Glomerular endothelial cell (primary cell): ENCODE measurements at places on chromosomes 13 and 19. TPM values are rescaled to one million over a fixed set of nuclear protein-coding genes. Genes with fewer than 3 reads are reported as not detected.

The TPT1 gene
- 1,954 and 2,152 TPM in 2 replicates for total RNA-seq

The ELANE gene
- total RNA-seq, result not detected in 2 replicates

The LILRB1 gene
- total RNA-seq, result 0.10 and 1.2 TPM in 2 replicates

The PTPRH gene
- total RNA-seq, result 0.29 and 1.8 TPM in 2 replicates

The PROZ gene
- total RNA-seq, result not detected in 2 replicates

DNA sequence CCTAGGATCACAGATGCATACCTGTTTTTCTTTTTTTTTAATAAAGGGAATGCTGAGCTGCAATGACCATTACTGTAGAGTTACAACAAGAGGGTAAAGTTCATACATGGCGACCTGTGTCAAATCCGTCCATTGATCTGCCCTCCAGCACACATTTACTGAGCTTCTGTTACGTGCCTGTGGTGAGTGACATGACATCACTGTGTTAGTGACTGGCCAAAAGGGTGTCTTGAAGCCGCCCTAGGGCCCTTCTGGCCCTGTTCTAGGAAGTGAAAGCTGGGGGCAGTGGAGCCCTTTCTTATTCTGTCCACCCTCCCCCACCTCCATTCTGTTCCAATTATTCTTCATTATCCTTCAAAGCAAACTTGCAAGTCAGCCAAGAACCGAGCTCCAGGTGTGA is 66.3 kb downstream of the ZIC5 start:
- no peak for DNase-seq

- DNase-seq, result no peak
These were observed at the start of gene SLC10A2 for GRCh38 chr13:103066079-103066780. TSS of gene SLC10A2 (minus strand) at chr13:103066417. CDS start at chr13:103066249, 168 bp downstream.

- DNase-seq, result no peak
These were observed 142.4 kb downstream of the URI1 start for GRCh38 chr19:30084390-30084819.

- no peak for DNase-seq
These were observed 13.4 kb downstream of the UHRF1 start for GRCh38 chr19:4922530-4923275.

DNA sequence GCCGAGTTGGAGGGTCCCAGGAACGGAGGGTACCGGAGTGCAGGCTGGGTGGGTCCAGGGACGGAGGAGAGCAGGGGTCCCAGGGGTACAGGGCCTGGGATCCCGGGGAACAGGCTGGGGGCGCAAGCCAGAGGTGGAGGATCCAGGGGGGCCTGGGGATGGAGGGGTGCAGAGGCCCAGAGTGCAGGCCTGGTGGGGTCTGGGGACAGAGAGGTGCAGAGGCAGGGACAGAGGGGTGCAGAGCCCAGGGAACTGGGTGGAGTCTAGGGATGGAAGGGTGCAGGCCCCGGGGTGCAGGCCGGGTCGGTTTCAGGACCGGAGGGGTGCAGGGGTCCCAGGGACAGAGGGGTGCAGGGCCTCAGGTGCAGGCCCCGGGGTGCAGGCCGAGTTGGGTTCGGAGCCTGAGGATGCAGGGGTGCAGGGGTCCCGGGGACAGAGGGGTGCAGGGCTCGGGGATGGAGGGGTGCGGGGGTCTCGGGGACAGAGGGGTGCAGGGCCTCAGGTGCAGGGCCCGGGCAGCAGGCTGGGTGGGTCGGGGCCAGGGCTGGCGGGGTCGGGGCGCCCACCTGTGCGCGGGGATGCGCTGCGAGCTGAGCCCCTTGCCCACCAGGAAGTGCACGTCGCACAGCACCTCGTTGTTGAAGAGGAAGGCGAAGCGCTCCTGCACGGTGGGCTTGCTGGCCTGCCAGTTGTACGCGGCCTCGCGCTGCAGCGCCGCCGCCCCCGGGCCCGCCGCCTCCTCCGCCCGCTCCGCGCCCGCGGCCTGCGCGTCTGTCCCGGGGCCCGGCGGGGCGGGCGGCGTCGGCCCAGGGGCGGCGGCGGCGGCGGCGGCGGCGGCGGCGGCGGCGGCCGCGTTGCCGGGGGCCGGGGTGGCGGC is 545 bp downstream of the BTBD2 start:
- DNase-seq, result no peak

DNA sequence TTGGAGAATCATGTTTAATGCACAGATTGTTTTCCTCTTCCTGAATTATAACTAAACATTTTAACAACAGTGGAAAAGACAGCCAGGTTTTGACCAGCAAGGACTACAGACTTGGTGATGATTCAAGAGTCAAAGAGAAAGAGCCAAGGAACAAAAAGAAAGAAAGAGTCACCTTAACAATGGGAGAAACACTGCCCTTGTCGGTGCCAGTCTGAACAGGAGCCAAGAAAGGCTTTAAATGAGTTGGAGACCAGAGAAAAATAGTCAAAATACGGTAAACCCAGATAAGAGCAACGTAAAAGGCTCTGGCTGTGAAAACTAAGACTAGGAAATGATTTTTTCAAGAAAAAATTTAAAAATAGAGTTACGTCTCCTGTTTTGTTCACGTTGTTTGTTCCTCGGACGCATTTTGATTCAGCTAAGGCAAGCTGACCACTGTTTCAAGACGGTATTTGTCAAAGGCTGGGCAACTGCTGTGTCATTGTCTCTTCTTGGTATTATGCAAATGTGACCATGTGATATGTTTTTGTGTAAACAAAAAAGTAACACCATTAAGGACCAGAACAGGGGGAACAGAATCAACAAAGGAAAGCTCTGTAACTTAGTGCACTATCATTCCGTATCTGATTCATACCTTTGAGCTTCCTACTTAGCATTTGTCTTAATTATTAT is 634.5 kb downstream of the LIG4 start:
- DNase-seq, result no peak

DNA sequence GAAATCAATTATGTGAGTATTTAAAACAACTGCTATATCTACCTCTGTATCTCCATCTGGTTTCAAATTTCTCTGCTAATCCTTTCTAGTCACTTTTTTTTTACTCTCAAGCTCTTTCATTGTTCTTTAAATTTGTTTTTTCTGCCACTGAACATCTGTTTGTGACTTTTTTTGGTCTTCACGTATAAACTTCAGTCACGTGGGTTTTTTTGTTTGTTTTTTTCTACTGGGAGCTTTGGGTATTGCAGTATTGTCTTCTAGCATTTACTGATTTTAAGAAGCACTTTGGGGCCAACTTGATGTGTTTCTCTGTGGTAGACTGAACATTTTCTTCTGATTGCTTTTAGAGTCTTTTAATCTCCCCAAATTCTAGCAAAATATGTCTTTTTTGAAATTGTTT is 262.6 kb upstream of the RXFP2 start:
- no peak for DNase-seq

DNA sequence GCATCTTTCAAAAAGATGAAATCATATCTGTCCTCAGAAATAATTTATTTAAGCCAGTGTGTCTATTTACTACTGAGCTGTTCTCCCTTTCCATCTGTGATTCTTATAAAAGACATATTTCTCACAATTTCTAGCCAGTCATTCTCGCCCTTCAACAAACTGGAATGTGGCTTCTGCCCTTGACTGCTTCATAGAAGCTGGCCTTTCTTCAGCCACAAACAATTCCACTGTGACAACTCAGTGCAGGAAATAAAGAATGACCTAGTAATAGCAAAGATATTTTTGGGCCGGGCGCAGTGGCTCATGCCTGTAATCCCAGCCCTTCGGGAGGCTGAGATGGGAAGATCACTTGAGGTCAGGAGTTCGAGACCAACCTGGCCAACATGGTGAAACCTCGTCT is 655.5 kb downstream of the PCDH9 start:
- DNase-seq, result no peak

- no peak for DNase-seq
These were observed 2.6 kb upstream of the TIMM13 start for GRCh38 chr19:2429917-2430535.

GRCh38 chr19:48330012-48330681 is 4.8 kb downstream of the EMP3 start:
- no peak for DNase-seq

GRCh38 chr13:106503272-106503671 is 32.2 kb downstream of the EFNB2 start:
- no peak for DNase-seq

DNA sequence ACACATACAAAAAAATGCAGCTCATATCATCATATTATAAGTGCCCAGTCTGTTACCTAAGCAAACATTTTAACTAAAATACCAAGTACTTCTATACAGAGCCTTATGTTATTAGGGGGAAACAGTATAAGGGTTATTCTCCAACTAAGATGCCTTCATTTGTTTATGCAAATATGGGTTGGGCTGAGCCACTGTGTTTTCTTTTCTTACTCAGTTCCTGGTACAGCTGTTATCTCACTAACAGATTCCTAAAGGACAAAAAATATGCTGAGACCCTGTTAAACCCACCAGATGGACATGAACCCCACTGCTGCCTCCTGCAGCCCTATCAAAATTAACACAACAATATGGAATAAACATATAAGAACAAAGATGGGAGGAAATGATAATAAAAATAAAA is 34.5 kb upstream of the SMAD9 start:
- no peak for DNase-seq

GRCh38 chr13:106010836-106011235 is 524.6 kb downstream of the EFNB2 start:
- no peak for DNase-seq
